Colonic mucosa (tissue), 4 donors: ENCODE measurements at places on chromosomes 1 and 21.
A peak's percentile ranks its signal among the peaks of the same experiment; 100 is the strongest.

DNA sequence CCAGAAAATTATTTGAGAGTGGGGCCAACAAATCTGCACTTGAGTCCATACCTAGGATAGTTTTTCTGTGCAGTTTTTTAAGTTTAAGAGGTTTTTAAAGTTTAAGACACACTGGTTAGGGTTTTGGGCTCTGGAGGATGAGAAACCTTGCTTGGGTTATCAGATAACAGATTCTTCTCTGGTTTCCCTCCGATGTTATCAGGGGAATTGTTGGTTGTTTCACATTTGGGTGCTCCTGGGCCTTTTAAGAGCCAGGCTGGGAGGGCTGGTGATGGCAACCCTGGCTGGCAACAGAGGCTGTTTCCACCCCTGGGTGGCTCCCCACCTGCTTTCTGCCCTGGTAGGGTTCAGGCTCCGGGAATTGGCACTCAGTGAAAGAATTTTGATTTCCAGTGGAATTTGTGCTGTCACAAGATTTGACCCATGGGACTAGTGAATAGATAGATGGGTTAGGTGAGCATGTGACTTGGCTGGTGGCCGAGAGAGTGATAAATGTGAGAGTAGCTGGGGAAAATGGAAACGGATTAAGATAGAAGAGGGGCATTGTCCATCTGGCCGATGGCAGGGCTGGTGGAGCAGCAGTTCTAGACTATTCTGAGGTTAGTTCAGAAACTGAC, 14.8 kb downstream of the VANGL1 start:
- no peaks in the 10 kb centered on the region for H3K4me1 ChIP-seq
- H3K27ac ChIP-seq, result no peak overlapping the region
- no peak overlapping the region for H3K4me3 ChIP-seq
- DNase-seq, result no peak
- no peaks in the 10 kb centered on the region for H3K27me3 ChIP-seq

DNA sequence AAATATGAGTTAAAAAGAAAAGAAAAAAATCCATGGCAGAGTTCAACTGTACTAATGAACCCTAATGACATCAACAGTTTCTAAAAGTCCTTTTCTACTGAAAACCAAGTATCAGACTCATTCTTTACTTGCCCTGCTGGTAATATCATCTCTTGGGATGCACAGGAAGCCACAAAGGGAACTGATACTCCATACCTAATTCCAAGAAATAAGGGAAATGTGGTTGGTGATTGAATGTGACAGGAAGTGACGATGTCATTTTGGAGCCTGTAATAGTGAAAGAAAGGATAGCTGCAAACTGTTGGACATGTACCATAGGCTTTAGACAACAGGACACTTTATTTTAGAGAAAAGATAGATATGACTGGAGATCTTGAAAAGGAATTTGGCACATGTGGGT, 98.7 kb upstream of the VAV3 start:
- H3K4me1 ChIP-seq, result no peaks in the 10 kb centered on the region
- H3K36me3 ChIP-seq, result no peaks in the 10 kb centered on the region
- no peak overlapping the region for H3K4me3 ChIP-seq
- H3K27me3 ChIP-seq, result no peaks in the 10 kb centered on the region

DNA sequence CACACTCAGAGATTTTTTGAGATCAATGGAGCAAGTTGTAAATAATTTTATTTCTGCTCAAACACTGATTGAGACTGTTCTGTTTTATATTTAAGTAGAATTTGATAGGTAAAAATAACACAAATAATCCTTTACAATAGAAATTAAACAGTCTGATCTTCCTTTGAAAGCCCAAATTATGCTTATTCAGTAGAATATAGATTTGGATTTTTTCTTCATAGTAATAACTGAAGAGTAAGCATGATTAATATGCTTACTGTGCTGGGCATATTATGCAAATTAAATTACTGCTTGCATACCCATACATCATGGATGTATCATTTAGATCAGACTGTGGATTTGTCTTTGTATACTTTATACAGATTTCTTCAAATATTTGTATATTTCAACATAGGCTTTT, 121.4 kb downstream of the LEPR start:
- H3K27me3 ChIP-seq, result no peaks in the 10 kb centered on the region
- DNase-seq, result no peak
- H3K4me3 ChIP-seq, result no peak overlapping the region
- no peaks in the 10 kb centered on the region for H3K4me1 ChIP-seq

DNA sequence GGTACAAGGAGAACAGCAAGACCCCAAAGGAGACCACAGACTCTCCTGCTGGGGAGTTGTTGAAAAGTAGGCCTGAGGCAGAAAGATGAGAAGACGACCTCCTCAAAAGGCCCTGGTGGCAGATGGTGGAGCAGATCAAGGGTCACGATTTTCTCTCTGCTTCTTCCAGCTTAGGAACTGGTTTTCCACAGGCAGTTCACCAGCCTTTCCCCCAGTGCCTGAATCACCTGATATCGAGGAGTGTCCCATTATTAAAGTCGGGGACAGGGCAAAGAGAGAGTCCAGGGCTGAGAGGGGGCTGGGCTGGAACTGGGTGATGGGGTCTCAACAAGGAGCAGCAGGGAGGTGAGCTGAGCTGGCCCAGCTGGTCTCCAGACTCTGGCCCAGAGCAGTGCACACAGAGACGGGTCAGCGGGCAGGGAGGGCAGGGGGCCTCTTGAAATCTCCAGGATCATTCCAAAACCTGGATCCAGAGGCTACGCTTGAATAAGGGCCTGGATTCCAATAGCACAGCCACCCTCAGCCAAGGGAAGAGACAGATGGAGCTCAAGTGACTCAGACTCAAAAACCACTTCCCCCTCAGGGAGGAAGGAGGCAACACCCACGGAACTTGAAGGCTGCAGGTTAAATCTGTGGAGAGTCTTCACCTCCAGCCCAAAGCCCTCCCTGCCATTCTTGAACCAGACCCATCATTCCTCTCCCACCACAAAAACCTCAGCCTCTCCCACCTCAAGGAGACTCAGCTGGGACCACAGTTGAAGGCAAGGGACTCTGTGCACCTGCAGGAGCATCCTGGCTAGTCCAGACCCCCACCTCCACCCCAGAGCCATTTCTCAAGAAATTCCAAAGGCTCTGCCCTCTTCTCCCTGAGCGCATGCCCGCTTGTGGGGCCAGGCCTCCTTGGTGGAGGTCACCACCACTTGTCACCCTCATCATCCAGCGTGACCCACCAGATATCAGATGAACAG, at the start of gene S100A5:
S100A5 (minus strand) TSS at position 541 of the 968 bp plus-strand sequence. CDS start 743 bp downstream, outside the sequence.
- no peak within 1 kb of the TSS for H3K4me3 ChIP-seq
- H3K36me3 ChIP-seq, result no peaks in the 10 kb centered on the region
- no peaks in the 10 kb centered on the region for H3K27me3 ChIP-seq
- no peak for DNase-seq
- H3K4me1 ChIP-seq, result peaks cover 40% of the 10 kb centered on the region
- peak within 1 kb of the TSS; percentile 30 for H3K27ac ChIP-seq
